Esophagus squamous epithelium (tissue), 5 donors: ENCODE measurements at places on chromosomes 12 and 14. TPM values are rescaled to one million over a fixed set of nuclear protein-coding genes. Genes with fewer than 3 reads are reported as not detected.

CMKLR1 gene
- 0.48 TPM for total RNA-seq

DENR gene
- total RNA-seq: 28.0 TPM

ANGEL1 gene
- total RNA-seq: 6.8 TPM

GRCh38 chr14:99252940-99253868 lies 18.8 kb downstream of the BCL11B start:
- peaks cover 9% of the 10 kb centered on the region for H3K4me1 ChIP-seq
- H3K27me3 ChIP-seq: no peaks in the 10 kb centered on the region
- no peak overlapping the region for H3K27ac ChIP-seq
- peaks cover 18% of the 10 kb centered on the region for H3K36me3 ChIP-seq
- H3K4me3 ChIP-seq: no peak overlapping the region
- DNase-seq: no peak

GRCh38 chr12:107736914-107737313 lies 24.0 kb downstream of the PRDM4 start:
- no peaks in the 10 kb centered on the region for H3K4me1 ChIP-seq
- no peak overlapping the region for H3K27ac ChIP-seq
- DNase-seq: no peak
- H3K4me3 ChIP-seq: no peak overlapping the region

NKX2-1 gene
- total RNA-seq: not detected

ATF7 gene
- 12.5 TPM for total RNA-seq

ABCD2 gene
- 0.38 TPM for total RNA-seq

DNA sequence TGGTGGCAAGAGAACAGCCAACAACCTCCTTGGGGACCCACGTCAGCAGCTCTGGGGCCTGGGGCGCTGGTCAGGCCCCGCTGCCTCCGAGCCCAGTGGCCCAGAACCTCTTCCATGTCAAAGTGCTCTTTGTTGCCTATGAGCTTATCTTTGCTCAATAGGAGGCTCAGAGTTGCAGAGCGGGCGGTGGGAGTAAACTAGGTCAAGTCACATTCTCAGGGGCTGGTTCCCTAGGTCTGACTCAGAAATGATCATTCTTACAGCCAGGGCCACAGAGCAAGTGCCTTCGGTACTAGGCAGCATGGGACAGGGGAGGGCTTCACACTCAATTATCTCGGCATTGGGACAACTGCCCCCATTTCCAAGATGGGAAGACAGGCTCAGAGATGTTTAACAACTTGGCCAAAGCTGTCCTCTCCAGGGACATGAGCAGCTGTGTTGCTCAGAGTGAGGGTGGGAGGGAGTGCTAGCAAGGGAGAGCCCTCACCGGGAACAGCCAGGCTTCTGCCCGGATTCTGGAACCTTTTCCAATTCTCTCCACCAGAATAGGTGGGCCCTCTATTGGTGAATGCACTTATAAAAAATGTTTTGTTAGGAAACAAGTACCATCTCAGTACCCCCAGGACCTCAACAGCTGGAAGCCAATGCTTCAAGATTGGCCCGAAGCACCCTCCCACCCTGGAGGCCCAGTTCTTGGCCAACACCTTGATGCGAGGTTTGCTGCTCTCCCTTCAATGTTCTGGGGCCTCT lies 11.9 kb downstream of the SLC25A29 start:
- peaks cover 19% of the 10 kb centered on the region for H3K4me1 ChIP-seq
- no peak overlapping the region for H3K27ac ChIP-seq
- no peak overlapping the region for H3K4me3 ChIP-seq
- H3K36me3 ChIP-seq: peaks cover 6% of the 10 kb centered on the region
- H3K27me3 ChIP-seq: no peaks in the 10 kb centered on the region

RAB2B gene
- 10.3 TPM for total RNA-seq

- no peaks in the 10 kb centered on the region for H3K36me3 ChIP-seq
- H3K27ac ChIP-seq: no peak overlapping the region
- no peak for DNase-seq
- H3K4me3 ChIP-seq: no peak overlapping the region
- peaks cover 29% of the 10 kb centered on the region for H3K27me3 ChIP-seq
- H3K4me1 ChIP-seq: no peaks in the 10 kb centered on the region
Measured at GRCh38 chr12:129984106-129984505, 80.3 kb upstream of the TMEM132D start.

- no peaks in the 10 kb centered on the region for H3K27me3 ChIP-seq
- H3K27ac ChIP-seq: peak overlapping the region; percentile 62
- DNase-seq: no peak
- H3K4me1 ChIP-seq: peaks cover 11% of the 10 kb centered on the region
Measured at GRCh38 chr12:20368651-20369304, 441 bp downstream of the PDE3A start.

DNA sequence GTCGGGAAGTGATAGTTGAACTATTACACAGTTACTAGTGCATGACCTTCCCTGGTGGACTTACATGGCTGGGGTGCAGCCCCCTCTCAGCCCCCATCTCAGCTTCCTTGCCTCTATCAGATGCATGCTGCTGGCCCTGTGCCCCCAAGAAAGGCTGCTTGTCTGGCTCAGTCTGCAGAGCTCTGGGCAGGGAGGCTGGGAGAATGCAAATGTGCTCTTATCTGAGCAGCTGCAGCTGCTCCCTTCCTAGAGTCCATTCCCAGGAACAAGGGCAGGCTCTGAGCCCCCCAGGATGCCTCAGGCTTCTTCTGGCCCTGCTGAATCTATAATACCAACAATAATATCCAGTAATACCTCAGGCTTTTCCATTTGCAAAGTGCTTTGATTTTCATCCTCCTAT lies 218.1 kb upstream of the SRRM4 start:
- H3K4me1 ChIP-seq: no peaks in the 10 kb centered on the region
- H3K27me3 ChIP-seq: no peaks in the 10 kb centered on the region
- no peak overlapping the region for H3K4me3 ChIP-seq
- no peaks in the 10 kb centered on the region for H3K36me3 ChIP-seq
- no peak for DNase-seq

DHRS1 gene
- total RNA-seq: 164 TPM

DNA sequence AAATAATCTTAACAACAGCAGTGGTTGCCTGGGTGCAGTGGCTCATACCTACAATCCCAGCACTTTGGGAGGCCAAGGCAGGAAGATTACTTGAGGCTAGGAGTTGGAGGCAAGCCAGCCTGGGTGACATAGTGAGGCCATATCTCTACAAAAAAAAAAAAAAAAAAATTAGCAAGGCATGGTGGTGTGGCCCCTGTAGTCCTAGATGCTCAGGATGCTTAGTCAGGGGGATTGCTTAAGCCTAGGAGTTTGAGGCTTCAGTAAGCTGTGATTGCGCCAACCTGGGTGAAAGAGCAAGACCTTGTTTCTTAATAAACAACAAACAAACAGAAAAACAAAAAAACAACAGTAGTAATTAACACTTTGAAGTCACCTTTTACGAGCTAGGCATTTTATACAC lies 642 bp upstream of the ACSM4 start:
- no peaks in the 10 kb centered on the region for H3K36me3 ChIP-seq
- H3K4me1 ChIP-seq: no peaks in the 10 kb centered on the region
- H3K27ac ChIP-seq: no peak overlapping the region

- no peaks in the 10 kb centered on the region for H3K4me1 ChIP-seq
- H3K36me3 ChIP-seq: no peaks in the 10 kb centered on the region
- H3K27me3 ChIP-seq: peaks cover under 1% of the 10 kb centered on the region
- no peak for DNase-seq
Measured at GRCh38 chr14:77133720-77134338, 7.8 kb downstream of the ZDHHC22 start.

DNA sequence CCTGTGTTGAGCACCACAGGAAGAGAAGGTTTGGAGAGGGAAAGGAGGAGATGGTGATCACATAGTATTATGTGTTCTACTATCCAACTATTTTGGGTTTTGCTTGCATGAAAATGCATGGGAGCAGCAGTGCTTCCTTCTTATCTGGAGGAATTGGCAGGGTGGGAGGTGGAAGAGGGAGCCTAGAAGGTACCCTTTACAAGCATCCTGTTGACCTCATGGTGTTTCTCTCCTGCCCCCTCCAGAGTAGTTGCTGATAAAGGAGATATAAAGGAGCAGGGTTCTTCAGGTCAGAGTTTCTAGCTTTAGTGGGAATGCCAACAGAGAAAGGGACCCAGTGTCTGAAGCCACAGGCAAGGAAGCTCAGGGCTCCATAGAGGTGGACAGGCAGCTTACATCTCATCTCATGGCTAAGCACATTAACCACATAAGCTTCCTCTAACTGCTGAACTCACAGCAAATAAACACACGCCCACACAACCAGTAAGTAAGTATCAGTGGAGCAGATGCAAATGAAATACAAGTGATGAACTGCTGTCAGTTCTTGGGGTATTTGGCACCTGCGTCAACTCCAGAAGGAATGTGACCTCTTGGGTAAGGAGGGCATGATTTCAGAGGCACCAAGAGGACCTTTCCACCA lies 174.2 kb upstream of the SLC38A2 start:
- no peak for DNase-seq
- H3K27me3 ChIP-seq: no peaks in the 10 kb centered on the region
- H3K27ac ChIP-seq: peak overlapping the region; percentile 81
- no peak overlapping the region for H3K4me3 ChIP-seq

DNA sequence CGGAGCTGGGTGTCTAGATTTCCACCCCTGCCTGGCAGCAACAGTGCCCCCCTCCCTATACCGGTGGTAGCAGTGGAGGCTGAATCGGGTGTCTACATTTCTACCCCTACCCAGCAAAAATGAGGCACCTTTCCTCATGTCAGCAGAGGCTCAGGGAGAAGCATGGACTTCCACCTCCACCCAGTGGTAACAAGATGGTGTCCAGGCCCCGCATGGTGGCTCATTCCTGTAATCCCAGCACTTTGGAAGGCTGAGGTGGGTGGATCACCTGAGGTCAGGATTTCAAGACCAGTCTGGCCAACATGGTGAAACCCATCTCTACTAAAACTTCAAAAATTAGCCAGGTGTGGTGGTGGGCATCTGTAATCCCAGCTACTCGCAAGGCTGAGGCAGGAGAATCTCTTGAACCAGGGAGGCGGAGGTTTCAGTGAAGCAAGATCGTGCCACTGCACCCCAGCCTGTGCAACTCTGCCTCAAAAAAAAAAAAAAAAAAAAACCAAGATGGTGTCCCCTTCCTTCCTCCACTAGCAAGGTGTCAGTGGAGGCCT lies 35.5 kb upstream of the OR5AU1 start:
- H3K27me3 ChIP-seq: no peaks in the 10 kb centered on the region
- no peak overlapping the region for H3K4me3 ChIP-seq

KRT75 gene
- total RNA-seq: not detected

- H3K4me1 ChIP-seq: no peaks in the 10 kb centered on the region
- no peaks in the 10 kb centered on the region for H3K27me3 ChIP-seq
- H3K27ac ChIP-seq: peak overlapping the region; percentile 25
- DNase-seq: no peak
Measured at GRCh38 chr14:32453857-32454810, 125.0 kb downstream of the AKAP6 start.

- no peaks in the 10 kb centered on the region for H3K36me3 ChIP-seq
- no peak overlapping the region for H3K4me3 ChIP-seq
- H3K4me1 ChIP-seq: peaks cover 9% of the 10 kb centered on the region
- no peaks in the 10 kb centered on the region for H3K27me3 ChIP-seq
- DNase-seq: no peak
Measured at GRCh38 chr12:12405882-12406281, 49.0 kb downstream of the BORCS5 start.

- no peaks in the 10 kb centered on the region for H3K36me3 ChIP-seq
- peaks cover 12% of the 10 kb centered on the region for H3K4me1 ChIP-seq
- no peaks in the 10 kb centered on the region for H3K27me3 ChIP-seq
- no peak for DNase-seq
- no peak overlapping the region for H3K4me3 ChIP-seq
Measured at GRCh38 chr14:50967103-50967502, 22.8 kb upstream of the PYGL start.

ITGB7 gene
- 7.2 TPM for total RNA-seq
